ENCODE measurements at places on chromosomes 3 and 15. TPM values are rescaled to one million over a fixed set of nuclear protein-coding genes. Genes with fewer than 3 reads are reported as not detected.

The ACOX2 gene
- total RNA-seq = 20.5 TPM

The KLHL6 gene
- total RNA-seq = not detected

The MITF gene
- total RNA-seq = 34.3 TPM

The CLDN11 gene
- total RNA-seq = 131 TPM

The AMT gene
- 2.6 TPM for total RNA-seq

The STAC gene
- total RNA-seq = 6.8 TPM

The GOLGA8T gene
- total RNA-seq = 0.26 TPM

The AQR gene
- total RNA-seq = 18.2 TPM

The TLR9 gene
- under 0.01 TPM for total RNA-seq

The CACNA2D2 gene
- total RNA-seq = under 0.01 TPM

The P2RY14 gene
- not detected for total RNA-seq

The MOBP gene
- total RNA-seq = not detected

The SAMMSON gene
- under 0.01 TPM for total RNA-seq

The FAM43A gene
- 8.8 TPM for total RNA-seq

The IQCH gene
- total RNA-seq = 5.0 TPM

The SERPINI2 gene
- not detected for total RNA-seq

The CCNL1 gene
- total RNA-seq = 219 TPM

The TPRG1 gene
- total RNA-seq = 0.99 TPM

The CD86 gene
- not detected for total RNA-seq

The TUBGCP5 gene
- 17.0 TPM for total RNA-seq

The RBPMS2 gene
- not detected for total RNA-seq

The HAUS2 gene
- 19.8 TPM for total RNA-seq

The VILL gene
- total RNA-seq = 6.7 TPM

All from fibroblast of lung (primary cell).